ENCODE measurements at places on chromosomes 4 and X.

GRCh38 chr4:47478804-47479203, 6.3 kb upstream of the ATP10D start:
- H3K4me1 ChIP-seq, result no peaks in the 10 kb centered on the region
- no peaks in the 10 kb centered on the region for H3K36me3 ChIP-seq

DNA sequence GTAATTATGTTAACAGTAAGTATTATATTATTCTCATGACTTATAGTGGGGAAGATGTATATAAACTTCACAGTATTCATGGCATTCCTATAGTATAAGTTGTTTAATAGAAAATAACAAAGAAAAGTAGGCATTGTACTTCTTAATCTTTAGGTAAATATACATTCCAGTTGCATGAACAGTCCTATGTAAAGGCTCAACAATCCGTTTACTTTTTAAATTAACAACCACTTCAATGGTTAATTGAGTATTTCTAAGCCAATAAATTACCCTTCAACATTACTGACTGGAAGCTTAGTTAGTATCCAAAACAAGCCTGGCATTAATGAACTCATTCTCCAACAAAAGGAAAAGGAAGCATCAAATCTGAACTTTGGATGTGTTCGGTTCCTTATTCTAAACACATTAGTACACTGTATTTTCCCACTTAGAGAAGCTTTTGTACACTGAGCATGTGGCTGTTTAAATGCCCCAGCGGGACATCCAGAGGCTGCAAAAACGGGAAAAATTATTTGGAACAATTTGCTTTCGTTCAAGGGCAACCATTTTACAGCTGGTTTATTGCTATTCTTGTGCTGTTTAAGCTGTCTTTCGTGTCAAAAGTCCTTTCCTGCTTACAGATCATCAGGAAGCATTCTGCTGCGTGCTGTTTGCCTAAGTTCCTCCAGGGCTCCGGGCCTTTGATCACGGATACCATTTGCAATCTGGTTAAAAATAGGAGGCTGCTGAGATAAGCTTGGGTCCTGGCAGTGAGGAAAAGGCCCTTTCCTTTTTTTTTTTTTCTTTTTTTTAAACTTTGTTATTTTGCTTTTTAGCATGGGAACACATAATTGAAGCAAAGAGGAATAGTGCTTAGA, 460.3 kb downstream of the SPRY1 start:
- H3K4me3 ChIP-seq, result no peak overlapping the region
- H3K27me3 ChIP-seq, result no peaks in the 10 kb centered on the region
- peaks cover 11% of the 10 kb centered on the region for H3K4me1 ChIP-seq
- no peak for DNase-seq
- H3K36me3 ChIP-seq, result no peaks in the 10 kb centered on the region

DNA sequence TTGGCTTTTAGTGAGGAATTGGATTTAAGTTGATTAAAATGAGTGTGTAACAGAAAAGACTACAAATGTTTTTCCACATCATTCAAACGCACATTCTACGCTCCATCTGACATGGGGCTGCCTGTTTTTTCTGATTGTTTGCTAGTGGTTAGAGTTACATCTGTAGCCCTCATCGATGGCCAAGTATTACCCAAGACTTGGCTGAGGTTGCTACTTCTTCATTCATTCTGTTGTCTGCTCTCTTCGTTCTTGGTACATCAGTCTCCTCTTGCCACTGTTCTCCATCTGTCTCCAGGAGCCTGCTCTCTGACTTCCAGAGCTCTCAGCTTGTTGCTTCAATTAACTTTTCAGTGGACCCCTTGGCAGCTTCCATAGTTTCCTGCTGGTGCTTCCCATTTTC, 1844.6 kb upstream of the TENM3 start:
- DNase-seq, result no peak
- no peaks in the 10 kb centered on the region for H3K4me1 ChIP-seq
- H3K27ac ChIP-seq, result no peak overlapping the region
- no peaks in the 10 kb centered on the region for H3K27me3 ChIP-seq
- H3K36me3 ChIP-seq, result no peaks in the 10 kb centered on the region
- H3K4me3 ChIP-seq, result no peak overlapping the region

GRCh38 chr4:140344621-140345020, 28.8 kb upstream of the SCOC start:
- H3K27me3 ChIP-seq, result no peaks in the 10 kb centered on the region
- no peaks in the 10 kb centered on the region for H3K4me1 ChIP-seq
- no peaks in the 10 kb centered on the region for H3K36me3 ChIP-seq
- no peak for DNase-seq
- H3K27ac ChIP-seq, result no peak overlapping the region
- H3K4me3 ChIP-seq, result no peak overlapping the region

DNA sequence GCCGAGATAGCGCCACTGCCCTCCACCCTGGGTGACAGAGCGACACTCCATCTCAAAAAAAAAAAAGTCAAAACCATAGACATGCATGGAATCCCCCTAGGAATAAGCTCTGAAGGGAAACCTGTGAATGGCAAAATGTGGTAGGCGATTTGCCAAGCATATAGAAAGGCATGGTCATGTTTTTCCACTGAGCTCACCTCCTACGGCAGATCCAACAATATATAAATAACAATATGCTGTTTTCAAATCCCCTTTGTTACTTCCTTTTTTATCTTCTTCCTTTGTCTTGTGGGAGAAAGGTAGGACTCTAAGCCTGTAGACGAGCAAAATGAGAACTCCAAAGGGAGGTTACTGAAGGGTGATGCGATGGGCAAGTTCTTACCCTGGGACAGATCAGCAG, 219.0 kb downstream of the PALLD start:
- no peak for DNase-seq
- H3K4me3 ChIP-seq, result no peak overlapping the region
- H3K27me3 ChIP-seq, result no peaks in the 10 kb centered on the region
- no peaks in the 10 kb centered on the region for H3K36me3 ChIP-seq

Measured in MM.1S (cell line).